ENCODE measurements at places on chromosomes 7 and 10. TPM values are rescaled to one million over a fixed set of nuclear protein-coding genes. Genes with fewer than 3 reads are reported as not detected.

- DNase-seq, result no peak
These were observed 201.4 kb downstream of the PCLO start for GRCh38 chr7:82961240-82961639.

- DNase-seq, result peak; percentile 18
These were observed 168.9 kb upstream of the SH2B2 start for GRCh38 chr7:102117743-102118142.

DNA sequence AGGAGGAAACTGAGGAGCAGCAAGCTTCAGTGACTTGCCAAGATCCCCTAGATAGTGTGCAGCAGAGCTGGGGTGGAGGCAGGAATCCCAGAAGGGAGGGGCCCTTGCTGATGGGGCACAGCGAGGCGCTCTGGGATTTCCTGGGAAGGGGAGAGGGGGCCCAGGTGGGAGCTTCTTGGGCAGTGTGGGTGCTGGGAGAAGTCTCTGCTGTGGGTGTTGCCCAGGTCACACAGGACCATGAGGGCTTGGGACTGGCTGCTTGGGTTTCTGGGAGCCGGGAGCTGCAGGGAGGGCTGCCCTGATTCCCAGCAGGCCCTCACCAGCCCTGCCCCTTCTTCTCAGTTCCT, 55.2 kb downstream of the TSPAN15 start:
- no peak for DNase-seq

GRCh38 chr10:108970016-108970415, 953.3 kb downstream of the XPNPEP1 start:
- no peak for DNase-seq

DNA sequence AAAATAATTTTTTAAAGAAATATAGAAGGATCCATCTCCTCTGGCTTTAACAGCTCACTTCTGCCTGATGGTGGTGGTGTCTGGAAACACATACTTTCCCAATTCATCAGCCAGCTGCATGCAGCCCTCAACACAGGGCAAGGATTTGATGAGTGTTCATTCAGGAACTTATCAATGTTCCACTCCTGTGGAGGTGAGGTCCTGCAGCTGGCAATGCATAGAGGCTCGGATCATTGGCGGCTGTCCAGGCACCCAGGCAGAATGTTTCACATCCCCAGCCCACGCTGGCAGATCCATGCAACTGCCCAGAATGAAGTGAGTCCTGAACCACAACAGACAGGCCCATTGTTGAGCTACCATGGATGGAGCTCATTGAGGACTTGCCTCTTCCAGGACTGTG, 55.2 kb upstream of the KCNMA1 start:
- DNase-seq, result no peak

GRCh38 chr7:452791-453455, 66.7 kb downstream of the PDGFA start:
- DNase-seq, result no peak

DNA sequence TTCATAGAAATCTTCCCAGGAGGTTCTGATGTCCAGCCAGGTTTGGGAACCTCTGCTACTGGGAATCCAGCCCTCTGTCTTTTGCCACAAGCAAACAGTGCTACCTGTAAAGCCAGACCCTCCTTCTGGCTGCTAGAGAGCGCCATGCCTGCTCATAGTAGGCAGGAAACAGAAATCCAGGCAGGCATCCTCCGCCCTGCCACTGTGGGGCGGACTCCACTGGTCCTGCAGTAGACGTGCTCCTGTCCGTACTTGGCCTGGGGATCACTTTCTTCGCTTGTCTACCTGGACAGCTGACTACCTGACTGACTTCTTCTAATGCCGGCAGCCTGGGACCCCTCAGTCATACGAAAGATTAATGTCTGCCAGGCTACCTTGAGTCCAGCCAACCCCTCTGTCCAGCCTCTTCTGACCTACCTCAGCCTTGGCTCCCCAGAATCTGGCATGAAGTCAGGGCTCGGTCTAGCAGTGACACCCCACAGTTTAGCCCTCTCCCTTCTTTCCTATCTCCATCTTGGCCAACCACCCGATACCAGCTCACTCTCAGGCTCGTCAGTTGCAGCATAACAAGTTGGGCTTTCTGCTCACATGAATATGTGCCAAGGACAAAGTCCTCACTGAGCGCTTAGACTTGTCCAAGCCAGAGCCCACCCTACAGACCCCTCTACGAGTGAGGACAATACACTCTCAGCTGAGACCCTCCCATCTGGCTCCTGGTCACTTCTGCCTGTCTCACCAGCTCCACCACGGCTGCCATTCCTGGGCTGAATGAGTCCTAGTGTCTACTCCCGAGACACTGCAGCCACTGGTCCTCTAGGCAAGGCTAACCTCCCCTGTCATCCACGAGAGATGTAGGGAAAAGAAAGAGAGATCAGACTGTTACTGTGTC, 43.9 kb upstream of the OPALIN start:
- DNase-seq, result no peak

GRCh38 chr10:124348801-124349200, 69.9 kb downstream of the OAT start:
- DNase-seq, result peak; percentile 35

GRCh38 chr10:30529373-30529998, 95.5 kb downstream of the MAP3K8 start:
- DNase-seq, result peak; percentile 88

- DNase-seq, result no peak
These were observed 510.3 kb downstream of the CNTNAP2 start for GRCh38 chr7:146626912-146627311.

- DNase-seq, result no peak
These were observed 54.4 kb upstream of the CCDC6 start for GRCh38 chr10:59960751-59961150.

DNA sequence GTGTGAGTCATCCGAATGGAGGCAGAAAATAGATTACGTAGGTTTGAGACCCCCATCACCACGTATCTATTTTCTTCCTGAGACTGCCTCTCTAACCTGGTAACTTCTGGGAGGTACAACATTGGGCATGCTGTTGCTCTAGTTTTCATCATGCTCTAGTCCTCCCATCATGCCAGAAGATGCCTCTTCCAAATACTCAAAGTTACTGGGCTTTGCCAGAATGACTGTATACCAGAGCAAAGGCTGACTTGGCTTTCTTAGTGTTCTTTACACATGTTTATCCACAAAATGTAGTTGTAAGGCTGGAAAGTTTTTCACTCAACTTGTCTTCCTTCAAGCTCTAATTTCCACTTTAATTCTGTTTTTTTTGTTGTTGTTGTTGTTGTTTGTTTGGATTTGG, 370.5 kb downstream of the MDFIC start:
- DNase-seq, result no peak

- DNase-seq, result no peak
These were observed 39.1 kb upstream of the FGL2 start for GRCh38 chr7:77238703-77239136.

GRCh38 chr10:95196046-95196445, 2.0 kb downstream of the ACSM6 start:
- no peak for DNase-seq

GRCh38 chr10:93854975-93855374, 38.8 kb upstream of the SLC35G1 start:
- no peak for DNase-seq

- DNase-seq, result no peak
These were observed 6.2 kb downstream of the GSAP start for GRCh38 chr7:77409739-77410547.

DNA sequence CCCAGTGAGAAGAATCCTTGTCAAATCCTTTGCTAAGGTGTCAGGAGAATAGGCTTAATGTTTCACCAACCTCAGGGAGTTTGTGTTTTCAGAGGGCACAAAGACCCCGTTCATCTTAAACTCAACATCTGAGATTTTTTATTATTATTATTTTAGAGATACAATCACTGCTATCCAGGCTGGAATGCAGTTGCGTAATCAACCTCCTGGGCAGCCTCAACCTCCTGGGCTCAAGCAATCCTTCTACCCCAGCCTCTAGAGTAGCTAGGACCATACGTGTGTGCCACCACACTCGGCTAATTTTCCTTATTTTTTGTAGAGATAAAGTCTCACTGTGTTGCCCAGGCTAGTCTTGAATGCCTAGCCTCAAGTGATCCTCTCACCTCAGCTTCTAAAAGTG, 599.2 kb downstream of the KCNMA1 start:
- DNase-seq, result no peak

GRCh38 chr7:98922392-98923187, 44.3 kb downstream of the TRRAP start:
- DNase-seq, result peak; percentile 78

DNA sequence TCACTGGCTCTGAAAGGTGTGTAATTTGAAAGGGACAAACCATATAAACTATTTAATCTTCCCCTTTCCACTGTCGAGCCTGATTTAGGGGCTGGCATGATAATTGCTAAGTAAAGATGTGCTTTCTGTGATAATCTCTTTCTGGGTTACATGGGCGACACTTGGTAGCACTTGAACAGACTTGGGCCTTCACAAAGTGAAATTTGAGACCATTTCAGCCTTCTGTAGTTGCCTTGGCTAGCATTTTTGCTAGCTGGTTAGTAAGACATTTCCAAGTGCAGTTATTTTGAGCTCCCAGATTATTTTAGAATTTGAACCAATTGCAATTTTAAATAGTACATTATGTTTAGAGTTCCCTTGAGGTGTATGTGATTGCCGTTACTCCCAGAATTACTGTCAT, 432.7 kb upstream of the GALNT17 start:
- no peak for DNase-seq

DNA sequence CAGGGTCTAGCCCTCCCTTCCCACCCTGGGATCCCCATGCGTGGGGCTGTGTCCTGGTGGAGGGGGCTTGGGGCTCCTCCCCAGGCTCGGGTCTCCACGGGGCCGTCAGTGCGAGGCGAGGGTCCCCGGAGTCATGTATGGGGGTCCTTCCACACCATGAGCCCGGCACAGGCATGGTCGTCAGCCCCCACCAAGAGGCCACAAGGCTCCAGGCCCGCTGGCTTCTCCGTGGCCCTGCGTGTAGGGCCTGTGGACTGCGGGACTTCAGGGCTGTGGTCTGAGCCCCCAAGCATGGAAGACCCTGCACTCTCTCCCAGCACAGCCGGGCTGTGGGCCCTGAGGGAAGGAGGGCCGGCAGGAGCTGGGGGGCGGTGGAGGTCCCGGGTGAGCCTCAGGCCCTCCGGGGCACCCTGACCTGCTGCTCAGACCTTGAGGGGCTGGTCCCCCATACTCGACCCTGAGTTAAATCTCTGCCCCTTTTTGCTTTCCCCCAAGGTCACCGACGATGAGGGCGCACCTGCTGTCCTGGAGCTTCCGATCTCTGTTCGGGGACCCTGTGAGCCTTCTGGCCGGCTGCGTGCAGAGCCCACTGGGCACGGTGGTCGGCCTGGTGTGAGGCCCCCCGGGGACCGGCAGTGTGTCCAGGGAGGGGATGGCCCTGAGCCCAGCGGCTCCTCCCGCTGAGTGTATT, 19.7 kb downstream of the PWWP2B start:
- DNase-seq, result no peak

- no peak for DNase-seq
These were observed 207.6 kb upstream of the KLF6 start for GRCh38 chr10:3992382-3993178.

GRCh38 chr10:51763746-51764145, 64.4 kb upstream of the CSTF2T start:
- no peak for DNase-seq

DNA sequence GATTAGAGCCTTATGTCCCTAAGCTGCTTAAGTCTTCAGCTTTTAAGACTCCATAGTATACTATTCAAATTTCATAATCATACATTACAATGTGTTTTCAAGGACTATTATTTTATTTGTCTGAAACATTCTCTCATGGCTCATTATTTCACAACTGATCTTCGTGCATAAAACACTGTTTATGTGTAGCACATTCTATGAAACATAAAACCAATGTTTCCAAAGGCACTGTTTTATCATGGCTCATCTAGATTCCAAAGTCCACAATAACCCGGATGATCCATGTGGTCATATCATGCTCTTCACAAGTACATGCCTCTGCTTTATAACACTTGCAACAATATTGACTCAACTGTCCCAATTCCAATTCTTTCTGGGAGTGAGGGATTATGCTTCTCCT, 806.1 kb downstream of the TNS3 start:
- no peak for DNase-seq

GRCh38 chr10:78413076-78414055, 379.7 kb downstream of the RPS24 start:
- DNase-seq, result peak; percentile 57

DNA sequence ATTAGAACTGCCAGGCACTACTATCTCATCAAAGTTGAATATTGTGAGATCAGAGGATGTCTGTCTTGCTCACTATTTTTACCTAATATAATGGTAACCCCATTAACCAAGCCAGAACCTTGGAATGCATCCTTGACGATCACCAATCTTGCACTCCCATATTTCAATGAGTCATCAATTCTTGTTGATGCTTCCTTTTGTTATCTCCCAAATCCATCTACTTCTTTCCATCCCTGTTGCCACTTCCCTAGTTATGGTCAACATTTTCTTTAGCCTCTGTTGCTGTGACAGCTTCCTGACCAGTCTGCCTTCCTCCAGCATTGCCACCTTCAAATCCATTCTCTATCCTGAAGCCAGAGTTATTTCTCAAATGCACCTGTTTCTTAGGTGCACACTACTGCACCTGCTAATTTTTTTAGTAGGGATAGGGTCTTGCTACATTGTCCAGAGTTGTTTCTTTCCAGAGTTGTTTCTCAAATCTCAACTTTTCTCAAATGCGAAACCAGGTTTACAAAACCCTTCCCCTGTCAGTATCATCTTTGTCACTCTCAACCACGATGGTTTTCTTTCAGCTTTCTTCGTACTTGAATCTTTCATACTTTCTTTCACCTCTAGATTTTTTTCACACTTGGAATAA, 15.7 kb downstream of the ITGA8 start:
- DNase-seq, result no peak

DNA sequence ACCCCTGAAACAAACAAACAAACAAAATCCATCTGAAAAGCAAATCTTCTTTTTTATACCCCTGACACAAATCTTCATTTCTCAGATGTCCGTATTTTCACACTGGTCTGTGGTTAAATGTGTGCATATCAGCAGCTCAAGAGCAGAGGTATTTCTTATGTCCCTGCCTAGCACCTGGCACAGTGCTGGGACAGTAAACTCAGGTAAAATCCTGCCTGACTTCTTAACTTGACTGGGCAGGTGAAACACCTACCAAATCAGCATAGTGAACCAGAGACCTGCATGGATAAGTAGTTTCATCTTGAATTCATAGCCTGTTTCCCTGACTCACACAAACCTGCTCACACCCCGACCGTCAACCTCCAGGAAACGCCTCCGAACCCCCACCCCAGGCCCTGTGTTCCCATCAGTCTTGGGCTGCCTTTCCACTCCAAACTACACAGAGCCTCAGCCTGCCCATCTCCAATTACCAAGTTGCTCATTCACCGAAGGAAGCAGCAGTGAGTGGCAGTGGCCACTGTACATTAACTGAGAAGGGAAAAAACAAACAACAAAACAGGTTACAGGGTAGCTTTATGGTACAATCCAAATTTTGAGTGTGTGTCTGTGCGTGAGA, 109.9 kb downstream of the HECTD2 start:
- no peak for DNase-seq

Gene IKZF1
- total RNA-seq, result 41.4 TPM

Gene MCM10
- 0.78 TPM for total RNA-seq

Gene ACTR3C
- total RNA-seq, result 20.1 TPM

Gene ASB10
- not detected for total RNA-seq

Gene NPTX2
- 2.1 TPM for total RNA-seq

Gene FOXI2
- not detected for total RNA-seq

Gene WNT16
- not detected for total RNA-seq

Gene PNLIPRP1
- not detected for total RNA-seq

Gene CYP3A7
- total RNA-seq, result 1.6 TPM

Gene ALOX5
- total RNA-seq, result 128 TPM

All from upper lobe of right lung (tissue), 1 donor.